Caudate nucleus (tissue), 63 donors: ENCODE measurements at places on chromosomes 2 and 18.

- no peak for DNase-seq
These were observed 82.1 kb upstream of the CCDC68 start for GRCh38 chr18:55041366-55041765.

DNA sequence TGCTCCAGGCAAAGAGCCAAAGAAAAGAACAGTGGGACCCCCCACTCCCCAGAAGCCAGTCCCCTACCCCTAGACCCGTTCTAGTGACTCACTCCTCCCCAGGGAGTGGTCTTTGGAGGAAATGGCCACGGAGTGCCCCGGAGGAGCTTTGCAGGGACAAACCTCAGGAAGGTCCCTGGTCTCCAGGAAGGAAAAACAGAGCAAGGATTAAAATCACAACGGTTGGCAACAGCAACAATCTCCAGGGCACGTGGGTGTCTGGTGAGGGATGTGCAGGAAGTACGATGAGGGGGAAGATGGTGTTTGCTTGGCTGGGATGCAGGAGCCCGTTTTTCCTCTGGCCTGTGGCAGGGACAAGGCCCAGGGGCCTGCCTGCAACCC lies 135.0 kb downstream of the SMAD2 start:
- DNase-seq, result no peak

GRCh38 chr2:207334624-207335371 lies 169.1 kb upstream of the KLF7 start:
- no peak for DNase-seq

- no peak for DNase-seq
These were observed 6.0 kb downstream of the CAVIN2 start for GRCh38 chr2:191840921-191841320.

DNA sequence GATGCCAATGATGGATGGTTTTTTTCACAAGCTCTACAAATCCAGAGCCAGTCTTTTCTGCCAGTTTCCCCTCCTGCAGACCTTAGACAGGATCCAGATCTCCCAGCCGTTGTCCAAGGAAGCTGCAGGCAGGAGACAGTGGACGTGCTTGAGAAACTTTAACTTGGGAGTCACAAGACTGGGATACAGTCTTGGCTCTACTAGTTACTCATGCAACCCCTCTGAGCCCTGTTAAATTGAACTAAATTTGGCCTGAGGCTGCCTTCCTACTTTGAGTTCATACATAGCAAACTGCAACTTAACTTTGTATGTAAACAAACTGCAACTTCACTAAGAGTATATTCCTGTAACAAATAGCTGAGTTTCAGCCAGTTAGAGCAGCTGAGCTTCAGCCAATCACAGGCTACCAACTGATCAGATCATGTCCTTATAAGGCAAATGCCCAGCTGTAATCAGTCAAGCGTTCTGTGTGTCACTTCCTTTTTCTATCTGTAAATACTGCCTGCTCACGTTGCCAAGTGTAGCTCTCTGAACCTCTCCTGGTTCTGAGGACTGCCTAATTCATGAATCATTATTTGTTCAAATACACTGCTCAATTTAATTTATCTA lies 140.9 kb downstream of the CAPN13 start:
- no peak for DNase-seq

GRCh38 chr2:155412598-155412997 lies 714.1 kb downstream of the KCNJ3 start:
- no peak for DNase-seq

GRCh38 chr2:168145011-168145410 lies 102.4 kb downstream of the STK39 start:
- DNase-seq, result no peak

GRCh38 chr2:71462056-71462605 lies 8.8 kb downstream of the DYSF start:
- no peak for DNase-seq

- no peak for DNase-seq
These were observed 15.0 kb upstream of the ACVR1 start for GRCh38 chr2:157890969-157891642.

DNA sequence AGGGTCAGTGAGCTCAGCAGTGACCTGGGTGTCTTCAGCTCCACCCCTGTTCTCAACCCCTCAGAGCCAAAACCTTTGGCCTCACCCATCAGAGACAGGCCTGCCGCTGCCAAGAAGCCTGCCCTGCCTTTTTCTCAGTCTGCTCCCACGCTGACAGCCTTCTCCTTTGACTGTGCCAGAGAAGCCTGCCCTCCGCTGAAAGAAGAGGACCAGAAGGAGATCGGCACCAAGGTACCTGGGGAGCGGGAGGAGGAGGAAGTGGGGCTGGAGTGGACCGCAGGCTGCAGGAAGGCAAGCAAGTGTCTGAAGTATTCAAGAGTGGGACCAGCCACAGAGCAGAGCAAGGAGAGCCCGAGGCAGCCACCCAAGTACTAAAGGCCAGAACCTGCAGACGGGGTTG lies 33.2 kb downstream of the TOGARAM2 start:
- DNase-seq, result no peak

DNA sequence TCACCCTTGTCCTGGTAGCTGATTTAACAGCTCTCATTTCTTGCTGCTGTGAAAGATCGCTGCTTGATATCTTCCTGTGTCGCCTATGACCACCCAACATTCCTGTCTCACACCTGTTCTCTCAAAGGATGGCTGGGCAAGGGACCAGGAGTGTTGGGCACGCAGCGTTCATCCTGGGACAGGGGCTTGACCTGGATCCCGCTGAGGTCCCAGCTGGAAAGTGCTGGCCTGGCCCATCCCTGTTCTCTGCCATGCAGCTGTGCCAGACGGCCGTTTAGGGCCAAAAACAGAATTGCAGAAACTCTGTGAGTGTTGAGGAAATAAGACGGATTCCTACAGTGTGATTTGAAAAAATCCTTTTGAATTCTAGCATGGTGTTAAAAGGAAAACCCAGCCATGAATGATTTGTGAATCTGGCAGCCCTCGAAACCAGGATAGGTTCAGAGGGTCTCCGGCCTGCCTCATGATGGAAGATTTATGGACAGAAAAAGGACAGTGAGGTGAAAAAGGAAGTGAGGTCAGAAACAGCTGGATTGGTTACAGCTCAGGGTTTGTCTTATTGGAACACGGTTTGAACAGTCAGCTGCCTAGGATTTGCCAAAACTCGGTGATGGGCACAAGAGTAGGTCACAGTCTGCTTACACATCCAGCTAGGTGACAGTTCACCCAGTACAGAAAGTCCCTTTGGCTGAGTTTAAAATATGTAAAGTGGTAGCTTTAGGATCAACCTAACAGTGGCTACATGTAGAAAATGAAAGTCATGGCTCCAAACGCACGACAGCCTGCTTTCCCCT lies 164.8 kb downstream of the DCDC2C start:
- no peak for DNase-seq

DNA sequence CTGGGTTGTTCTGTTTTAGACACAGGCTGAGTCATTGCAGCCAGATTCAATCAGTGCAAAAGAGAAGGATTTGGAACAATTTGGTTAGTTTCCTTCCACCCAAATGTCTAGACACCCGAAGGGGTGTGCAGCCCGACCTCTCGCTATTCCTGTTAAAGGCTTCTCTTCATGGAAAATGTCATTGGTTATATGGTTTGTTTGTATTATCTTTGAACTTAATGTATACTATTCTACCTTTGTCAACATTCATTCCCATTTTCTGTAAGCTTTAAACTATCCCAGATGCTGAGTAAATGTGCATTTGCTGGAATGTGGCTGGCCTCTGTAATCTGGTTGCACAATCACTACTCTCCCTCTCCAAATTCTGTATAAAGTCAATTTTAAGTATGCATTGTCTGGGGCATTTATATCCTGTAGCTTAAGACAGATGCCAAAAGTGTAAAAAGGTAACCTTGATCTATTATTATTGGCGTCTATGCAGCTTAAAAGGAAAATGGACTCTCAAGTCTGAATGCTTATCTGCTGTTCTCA lies 80.4 kb upstream of the RND3 start:
- DNase-seq, result no peak

- no peak for DNase-seq
These were observed 144.3 kb downstream of the GPD2 start for GRCh38 chr2:156580501-156580900.

DNA sequence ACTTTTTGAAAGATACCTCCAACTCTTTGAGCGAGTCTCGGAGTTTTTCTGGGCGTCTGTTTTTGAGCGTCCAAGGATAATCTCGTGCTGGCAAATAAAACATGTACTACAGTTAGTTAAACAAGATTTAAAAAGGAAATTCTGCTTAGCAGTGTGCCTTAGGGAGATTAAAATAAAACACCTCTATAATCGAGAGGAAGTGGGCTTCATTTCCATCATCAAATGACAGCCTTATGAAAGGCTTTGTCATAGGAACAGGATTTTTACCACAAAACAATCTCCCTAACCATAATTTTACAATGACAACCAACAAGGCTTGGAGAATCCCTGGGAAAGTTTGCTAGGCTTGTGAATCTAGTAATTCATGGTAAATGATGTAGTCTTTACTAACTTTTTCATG lies 103.4 kb downstream of the WDPCP start:
- no peak for DNase-seq

DNA sequence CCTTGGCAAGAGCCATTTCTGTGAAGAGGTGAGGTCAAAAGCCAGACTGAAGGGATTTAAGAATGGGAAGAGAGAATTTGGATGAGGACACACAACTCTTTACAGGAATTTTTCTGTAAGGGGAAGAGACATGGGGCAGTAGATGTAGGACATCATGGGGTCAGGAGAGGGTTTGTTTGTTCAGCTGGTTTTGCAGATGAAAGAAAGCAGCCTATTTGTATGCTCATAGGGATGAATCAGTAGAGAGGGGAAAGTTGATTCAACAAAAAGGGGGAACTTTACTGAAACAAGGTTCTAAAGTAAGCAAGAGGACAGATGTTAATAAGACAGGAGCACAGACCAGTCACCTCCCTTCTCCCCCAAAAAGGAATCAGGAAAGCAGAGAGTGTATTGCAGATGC lies 11.2 kb downstream of the SCG2 start:
- no peak for DNase-seq

GRCh38 chr2:143165291-143165690 lies 36.1 kb downstream of the ARHGAP15 start:
- no peak for DNase-seq

GRCh38 chr18:79987566-79987965 lies 797 bp downstream of the TXNL4A start:
- no peak for DNase-seq

GRCh38 chr2:149331023-149331400 lies 625 bp downstream of the LYPD6 start:
- peak; percentile 10 for DNase-seq

- DNase-seq, result no peak
These were observed 402.2 kb downstream of the NCKAP5 start for GRCh38 chr2:133166031-133166430.

DNA sequence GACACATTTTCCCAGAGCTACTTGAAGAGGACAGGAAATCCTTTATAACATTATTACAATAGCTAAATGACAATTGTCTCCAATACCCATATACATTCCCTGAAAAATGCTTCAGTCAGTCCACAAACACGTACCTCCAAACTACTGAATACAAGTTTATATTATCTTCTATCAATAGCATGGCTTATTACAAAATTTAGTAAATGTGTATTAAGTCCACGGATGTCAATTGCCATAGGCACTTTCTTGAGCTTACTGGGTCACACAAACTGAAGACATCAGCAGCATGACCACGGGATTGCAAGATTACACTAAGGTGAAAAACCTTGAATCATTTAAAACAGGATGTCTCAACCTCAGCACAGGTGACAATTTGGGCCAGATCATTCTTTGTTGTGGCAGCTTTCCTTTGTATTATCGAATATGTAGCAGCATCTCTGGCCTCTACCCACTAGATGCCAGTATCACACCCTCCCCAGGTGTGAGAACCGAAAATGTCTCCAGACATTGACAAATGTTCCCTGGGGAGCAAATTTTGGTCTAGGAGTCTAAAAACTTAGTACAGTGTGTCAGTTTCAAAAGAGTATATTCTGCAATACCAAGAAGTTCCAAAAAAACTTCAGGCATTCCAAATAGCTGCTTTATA lies 1.4 kb downstream of the MBD2 start:
- DNase-seq, result no peak

- DNase-seq, result no peak
These were observed 1.3 kb downstream of the PTMA start for GRCh38 chr2:231709636-231709980.

GRCh38 chr2:126753501-126754212 lies 97.7 kb downstream of the GYPC start:
- no peak for DNase-seq

- no peak for DNase-seq
These were observed 110.6 kb upstream of the IL1R2 start for GRCh38 chr2:101881131-101881530.

GRCh38 chr2:46480562-46480961 lies 1.2 kb downstream of the TMEM247 start:
- DNase-seq, result no peak

- DNase-seq, result no peak
These were observed 63.9 kb downstream of the LRRFIP1 start for GRCh38 chr2:237691029-237691907.

GRCh38 chr2:20931346-20931745 lies 108.4 kb upstream of the LDAH start:
- DNase-seq, result no peak
